ENCODE measurements at places on chromosomes 1 and 21.

- DNase-seq = no peak
Observed at GRCh38 chr1:12196641-12197482, 30.1 kb downstream of the TNFRSF1B start.

GRCh38 chr1:65180977-65181376, 33.0 kb downstream of the AK4 start:
- DNase-seq = no peak

GRCh38 chr1:79262745-79263258, 256.3 kb upstream of the ADGRL4 start:
- no peak for DNase-seq

- DNase-seq = no peak
Observed at GRCh38 chr1:211482306-211482705, 9.7 kb downstream of the RD3 start.

DNA sequence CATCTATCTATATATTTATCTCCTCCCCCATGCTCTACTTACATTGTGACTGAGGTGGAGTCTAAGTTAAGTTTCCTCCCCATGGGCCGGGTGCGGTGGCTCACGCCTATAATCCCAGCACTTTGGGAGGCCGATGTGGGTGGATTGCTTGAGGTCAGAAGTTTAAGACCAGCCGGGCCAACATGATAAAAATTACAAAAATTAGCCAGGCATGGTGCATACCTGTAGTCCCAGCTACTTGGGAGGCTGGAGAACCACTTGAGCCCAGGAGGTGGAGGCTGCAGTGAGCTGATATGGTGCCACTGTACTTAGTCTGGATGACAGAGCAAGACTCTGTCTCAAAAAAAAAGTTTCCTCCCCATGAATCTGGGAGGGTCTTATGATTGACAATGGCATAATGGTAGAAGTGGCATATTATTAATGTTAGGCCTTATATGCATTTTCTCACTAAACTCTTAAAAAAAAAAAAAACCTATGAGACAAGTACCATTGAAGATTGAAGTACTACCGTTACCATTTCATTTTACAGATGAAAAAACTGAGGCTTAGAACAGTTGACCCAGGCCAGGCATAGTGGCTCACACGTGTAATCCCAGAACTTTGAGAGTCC, 11.2 kb downstream of the F11R start:
- no peak for DNase-seq

DNA sequence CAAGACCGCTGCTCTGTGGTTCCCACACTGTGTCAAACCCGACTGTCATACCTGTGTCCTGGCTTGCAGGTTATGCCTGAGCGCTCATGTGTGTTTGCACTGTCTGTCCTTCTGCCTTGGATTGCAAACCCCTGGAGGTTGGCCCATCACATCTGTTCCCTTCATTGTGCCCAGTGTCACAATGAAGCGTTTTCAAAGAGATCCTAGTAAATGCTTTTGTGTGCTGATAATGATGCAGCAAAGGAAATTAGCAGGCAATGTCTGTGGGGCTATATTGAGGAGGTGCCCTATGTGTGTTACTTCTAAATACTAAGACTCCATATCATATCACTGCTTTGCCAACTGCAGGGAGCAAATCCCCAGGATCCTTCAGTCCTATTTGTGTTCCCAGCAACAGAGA, 424.4 kb upstream of the NFIA start:
- no peak for DNase-seq

- DNase-seq = no peak
Observed at GRCh38 chr1:211474451-211474850, 17.5 kb downstream of the RD3 start.

DNA sequence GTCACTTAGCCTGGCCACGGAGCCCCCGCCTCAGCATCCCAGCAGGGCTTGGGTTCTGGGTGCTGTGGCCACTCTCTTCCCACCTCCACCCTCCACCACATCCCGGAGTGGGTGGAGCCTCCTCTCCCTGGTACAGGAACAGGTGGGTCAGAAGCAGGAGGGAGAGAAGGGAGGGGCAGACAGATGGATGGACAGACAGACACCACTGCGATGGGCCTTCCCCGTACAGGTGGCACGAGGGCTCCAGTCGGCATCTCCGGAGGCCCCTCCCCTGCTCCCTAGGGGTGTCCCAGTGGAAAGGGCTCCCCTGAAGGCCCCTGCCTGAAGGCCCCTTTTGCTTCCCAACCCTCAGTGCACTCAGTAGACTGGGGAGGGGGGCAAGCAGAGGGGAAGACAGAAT, 96.9 kb upstream of the TARDBP start:
- DNase-seq = no peak

DNA sequence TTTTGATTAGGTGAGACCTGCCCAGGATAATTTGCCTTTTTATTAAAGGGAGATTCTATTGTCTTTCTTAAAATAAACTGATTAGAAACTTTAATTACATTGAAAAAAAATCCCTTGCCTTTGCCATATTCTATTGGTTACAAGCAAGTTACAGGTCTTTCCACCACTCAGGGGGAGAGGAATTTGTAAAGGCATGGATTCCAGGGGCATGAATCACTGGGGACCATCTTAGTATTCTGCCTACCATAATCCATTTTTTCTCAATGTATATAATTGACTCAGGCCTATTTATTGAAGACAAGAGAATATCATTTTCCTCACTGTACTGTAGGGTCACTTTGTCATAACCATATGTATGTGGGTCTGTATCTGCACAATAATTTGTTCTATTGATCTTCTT, 124.3 kb upstream of the PDE4B start:
- DNase-seq = no peak

DNA sequence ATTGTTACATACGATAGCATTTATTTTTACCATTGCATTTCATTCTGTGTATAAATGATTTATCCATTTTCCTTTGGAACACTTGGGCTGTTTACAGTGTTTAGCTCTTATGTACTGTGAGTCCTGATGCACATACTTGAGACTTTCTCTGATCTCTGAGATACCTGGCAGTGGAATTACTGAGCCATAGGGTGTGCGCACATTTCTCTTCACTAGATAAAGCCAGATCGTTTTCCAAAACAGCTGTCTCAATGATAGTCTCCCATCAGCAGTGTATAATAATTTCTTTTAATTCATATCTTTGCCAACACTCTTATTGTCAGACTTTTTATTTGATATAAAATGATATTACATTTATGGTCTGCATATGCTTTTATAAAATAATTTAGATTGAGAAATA, 66.2 kb downstream of the VPS13D start:
- no peak for DNase-seq

GRCh38 chr1:44526295-44527073, 121.4 kb downstream of the RNF220 start:
- no peak for DNase-seq

- no peak for DNase-seq
Observed at GRCh38 chr1:100995198-100995988, 30.2 kb downstream of the DPH5 start.

- DNase-seq = no peak
Observed at GRCh38 chr1:218985424-218985984, 188.2 kb upstream of the LYPLAL1 start.
